Cerebellum (tissue), 4 donors: ENCODE measurements at places on chromosomes 4 and X. TPM values are rescaled to one million over a fixed set of nuclear protein-coding genes. Genes with fewer than 3 reads are reported as not detected.

ADH1A gene
- not detected for total RNA-seq

FRMPD3 gene
- 10.5 TPM for total RNA-seq

NAP1L3 gene
- 61.4 TPM for total RNA-seq

TCEAL9 gene
- total RNA-seq = 26.5 TPM

LIMCH1 gene
- total RNA-seq = 50.8 TPM

DNA sequence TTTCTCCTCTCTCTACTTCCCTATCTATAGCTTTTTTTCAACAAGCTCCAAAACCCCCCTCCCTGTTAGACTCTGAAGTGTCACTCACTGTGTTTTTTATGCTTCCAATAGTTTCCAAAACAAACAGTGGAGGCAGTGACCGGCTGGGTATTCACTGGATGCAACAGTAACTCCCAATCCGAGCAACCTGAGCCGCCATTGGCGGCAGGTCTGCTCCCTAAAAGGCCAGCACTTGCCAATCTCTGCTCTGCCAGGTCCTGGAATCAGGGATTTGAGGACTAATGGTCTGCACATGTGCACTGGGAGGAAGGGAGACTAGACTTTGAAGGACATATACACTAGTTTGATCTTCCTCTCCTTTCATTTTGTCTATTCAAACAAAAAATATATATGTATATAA is 7.1 kb downstream of the TBX22 start:
- no peak for DNase-seq

- no peak for DNase-seq
Measured at GRCh38 chr4:21688596-21689265, 259.8 kb downstream of the KCNIP4 start.

DNA sequence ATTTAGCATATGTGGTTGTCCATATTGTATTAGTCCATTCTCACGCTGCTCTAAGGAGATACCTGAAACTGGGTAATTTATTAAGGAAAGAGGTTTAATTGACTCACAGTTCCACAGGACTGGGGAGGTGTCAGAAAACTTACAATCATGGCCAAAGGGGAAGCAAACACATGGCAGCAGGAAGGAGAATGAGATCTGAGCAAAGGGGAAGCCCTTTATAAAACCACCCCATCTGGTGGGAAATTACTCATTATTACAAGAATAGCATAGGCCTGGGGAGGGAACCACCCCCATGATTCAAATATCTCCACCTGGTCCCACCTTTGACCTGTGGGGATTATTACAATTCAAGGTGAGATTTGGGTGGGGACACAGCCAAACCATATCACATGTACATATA is 122.6 kb upstream of the ANK2 start:
- DNase-seq = no peak

- DNase-seq = no peak
Measured at GRCh38 chr4:55634417-55635128, 1.5 kb downstream of the NMU start.

FHIP1A gene
- total RNA-seq = 1.9 TPM

GRCh38 chrX:37879692-37880091 is 32.3 kb upstream of the DYNLT3 start:
- DNase-seq = no peak

DNA sequence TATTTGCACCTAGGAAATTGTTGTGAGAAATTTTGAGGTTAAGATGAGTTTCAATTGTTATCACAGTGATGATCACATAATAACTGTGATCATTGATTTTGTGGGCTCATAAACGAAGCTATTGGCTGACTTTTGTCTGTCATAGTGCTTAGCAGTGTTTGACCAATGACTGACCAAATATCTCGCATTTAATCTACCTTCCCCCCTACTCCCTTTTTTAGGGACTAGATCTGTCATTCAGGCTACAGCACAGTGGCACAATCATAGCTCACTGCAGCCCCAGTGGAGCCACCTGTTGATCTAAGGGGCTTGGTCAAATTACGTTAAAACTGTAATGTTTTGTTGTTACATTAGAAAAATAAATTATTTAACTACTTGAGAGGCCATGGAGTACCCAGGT is 1.5 kb downstream of the FUNDC2 start:
- no peak for DNase-seq

DNA sequence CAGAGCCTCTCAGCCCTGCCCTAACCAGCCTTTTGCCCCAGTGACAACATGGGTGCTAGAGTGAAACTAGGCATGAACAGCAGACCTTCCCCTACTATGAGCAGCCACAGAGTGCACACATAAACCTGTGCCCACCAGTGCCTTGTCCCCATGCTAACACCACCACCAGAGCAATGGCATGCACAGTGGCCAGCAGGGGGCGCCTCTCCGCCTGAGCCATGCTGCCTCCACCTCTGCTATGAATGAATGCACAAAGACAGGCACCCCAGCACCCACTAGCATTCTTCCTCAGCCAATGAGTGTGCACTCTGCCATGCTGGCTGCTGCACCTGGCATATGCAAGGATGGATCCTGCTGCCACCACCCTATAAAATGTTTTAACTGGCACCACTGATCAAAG is 286.9 kb upstream of the FGF16 start:
- no peak for DNase-seq

ARAF gene
- 7.0 TPM for total RNA-seq

GRCh38 chr4:139797287-139797686 is 131.7 kb downstream of the MGST2 start:
- DNase-seq = no peak

- no peak for DNase-seq
Measured at GRCh38 chr4:95877636-95878035, 37.7 kb downstream of the PDHA2 start.

PLAC1 gene
- total RNA-seq = not detected

GRCh38 chrX:19072372-19072771 is 49.9 kb downstream of the ADGRG2 start:
- DNase-seq = no peak

DNA sequence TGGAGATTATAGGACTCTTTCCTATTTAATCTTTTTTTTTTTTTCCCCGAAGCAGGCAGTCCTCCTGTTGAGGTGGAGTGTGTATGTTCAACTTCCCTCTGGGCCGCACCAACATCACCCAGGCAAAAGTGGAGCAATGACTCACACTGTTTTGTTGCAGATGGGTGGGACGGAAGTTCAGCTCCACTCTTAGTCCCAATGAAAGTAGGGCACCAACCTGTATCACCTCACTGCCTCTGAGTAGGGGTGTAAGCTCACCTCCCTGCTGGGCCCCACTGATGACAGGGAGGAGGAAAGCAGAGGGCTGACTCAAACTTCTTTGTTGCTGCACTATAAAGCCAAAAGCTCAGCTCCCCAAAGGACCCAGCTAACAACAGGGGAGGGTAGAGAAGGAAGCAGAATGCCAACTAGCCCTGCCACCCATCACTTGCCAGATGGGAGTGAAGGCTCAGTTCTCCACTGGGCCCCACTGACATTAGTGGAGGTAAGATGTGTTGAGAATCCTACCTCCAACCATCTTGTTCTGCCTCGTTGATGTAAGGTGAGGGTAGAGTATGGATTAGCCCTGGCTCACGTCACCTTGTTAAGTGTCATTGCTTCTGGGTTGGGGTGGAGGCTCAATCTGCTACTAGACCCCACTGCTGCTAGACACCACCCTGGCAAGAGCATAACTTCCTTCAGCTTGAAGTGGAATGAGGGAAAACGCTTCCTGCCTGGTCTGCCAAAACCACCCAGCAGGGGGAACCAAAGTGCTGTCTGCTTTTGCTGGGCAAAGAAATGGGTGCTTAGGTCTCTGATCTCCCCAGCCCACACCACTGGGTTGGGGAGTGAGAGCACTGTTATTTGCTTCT is 14.1 kb downstream of the RPS6KA3 start:
- DNase-seq = no peak

DNA sequence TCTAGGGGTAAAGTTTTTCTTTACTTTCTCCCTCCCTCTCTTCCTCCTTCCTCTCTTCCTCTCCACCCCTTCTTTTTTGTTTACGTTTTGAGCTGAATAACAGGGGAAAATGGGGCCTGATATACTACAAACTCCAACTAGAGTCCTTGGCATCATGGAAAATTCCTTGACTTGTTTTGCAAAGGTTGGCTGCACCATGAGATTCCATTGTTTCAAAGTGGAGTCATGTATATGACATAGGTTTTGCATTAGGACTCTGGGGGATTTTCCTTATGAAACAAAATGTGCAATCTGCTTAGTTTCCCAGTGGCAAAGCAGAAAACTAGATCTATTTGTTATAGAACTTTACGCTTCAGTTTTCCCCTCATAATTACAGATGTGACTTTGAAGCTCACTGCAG is 233.5 kb upstream of the PGRMC2 start:
- no peak for DNase-seq

- no peak for DNase-seq
Measured at GRCh38 chrX:95059909-95060308, 1385.9 kb downstream of the FAM133A start.

GRCh38 chr4:52658641-52659000 is 480 bp downstream of the USP46 start:
- peak; percentile 27 for DNase-seq

GRCh38 chrX:124488412-124489161 is 142.2 kb downstream of the SH2D1A start:
- DNase-seq = no peak

- no peak for DNase-seq
Measured at GRCh38 chrX:35800474-35800873, 2.3 kb downstream of the MAGEB16 start.

- no peak for DNase-seq
Measured at GRCh38 chrX:25067271-25068172, 51.8 kb upstream of the ARX start.

GRCh38 chr4:3479358-3480101 is 16.4 kb downstream of the DOK7 start:
- DNase-seq = no peak

DNA sequence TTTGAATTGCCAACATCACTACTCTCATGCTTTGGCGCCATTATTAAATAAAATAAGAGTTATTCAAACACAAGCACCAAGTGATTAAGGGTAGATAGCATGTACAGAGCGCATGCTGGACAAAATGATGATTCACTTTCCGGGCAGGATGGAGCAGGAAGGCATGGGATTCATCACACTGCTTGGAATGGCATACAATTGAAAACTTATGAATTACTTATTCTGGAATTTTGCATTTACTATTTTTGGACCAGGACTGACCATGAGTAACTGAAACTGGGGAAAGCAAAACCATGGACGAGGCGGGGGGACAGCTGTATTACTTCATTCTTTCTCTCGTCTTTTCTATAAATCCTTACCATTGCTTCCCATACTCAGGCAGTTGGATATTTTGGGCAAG is 28.5 kb upstream of the FGF5 start:
- no peak for DNase-seq

DNA sequence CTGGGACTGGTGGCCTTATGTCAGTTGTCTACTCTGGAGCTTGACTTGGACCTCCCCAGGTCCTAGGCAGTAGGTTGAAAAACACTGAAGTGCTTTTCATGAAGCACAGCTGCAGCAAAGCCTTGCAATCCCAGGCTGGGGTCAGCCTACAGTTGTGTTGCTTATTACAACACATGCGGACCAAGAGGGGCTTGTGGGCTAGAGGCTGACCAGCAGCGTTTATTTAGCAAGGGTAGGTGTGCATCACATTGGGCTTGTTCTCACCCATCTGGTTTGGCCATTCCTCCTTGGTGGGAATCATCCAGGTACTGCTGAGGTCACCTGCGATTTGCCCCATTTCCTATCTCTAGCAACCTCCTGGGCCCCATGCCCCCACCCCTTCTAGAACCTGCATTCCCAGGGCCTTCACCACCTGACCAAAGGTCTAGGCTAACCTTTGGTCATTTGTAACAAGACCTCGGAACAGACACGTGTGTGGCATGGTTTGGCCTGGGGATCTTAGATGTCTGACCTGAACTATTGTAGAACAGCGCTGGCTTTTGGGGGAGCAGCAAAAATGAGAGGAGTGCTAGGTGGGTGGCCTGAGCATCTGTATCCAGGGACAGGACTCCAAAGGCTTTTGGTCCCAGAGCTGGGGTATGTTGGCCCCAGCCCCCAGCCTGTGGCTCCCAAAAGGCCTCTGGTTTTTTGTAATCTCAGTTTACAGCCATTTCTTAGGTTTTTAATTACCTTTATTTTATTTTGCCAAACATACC is 3.0 kb downstream of the RPL10 start:
- DNase-seq = no peak

DNA sequence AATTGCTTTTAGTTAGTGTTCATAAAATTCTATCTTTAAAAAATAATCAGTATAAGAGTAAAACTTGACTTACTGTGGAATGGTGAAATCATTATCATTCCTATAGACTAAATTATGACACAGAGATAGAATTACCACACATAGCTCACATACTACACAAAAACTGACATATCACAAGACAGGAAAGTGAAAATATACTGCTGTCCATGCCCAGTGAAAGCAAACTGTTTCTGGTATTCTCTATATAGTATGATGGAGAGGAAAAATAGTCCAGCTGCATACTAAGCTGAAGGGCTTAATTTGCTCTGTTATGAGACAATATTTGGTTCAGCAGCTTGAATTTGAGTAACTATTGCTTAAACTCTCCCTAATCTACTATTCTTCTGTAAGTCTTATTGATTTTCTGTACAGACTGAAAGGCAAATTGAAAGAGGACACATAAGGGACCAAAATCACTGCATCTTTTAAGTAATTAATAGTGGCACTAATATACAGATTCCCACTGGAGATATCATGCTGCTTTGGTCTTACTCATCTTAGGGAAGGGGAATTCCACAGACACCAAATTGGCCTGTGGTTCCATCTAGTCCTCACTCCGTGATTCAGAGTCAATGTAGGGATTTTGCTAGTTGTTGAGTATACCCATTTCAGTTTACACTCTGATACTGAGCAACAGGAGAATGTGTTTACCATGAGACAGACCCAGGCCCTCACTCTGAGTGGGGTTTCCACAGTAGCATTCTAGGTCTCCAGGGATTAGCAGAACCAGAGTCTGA is 47.4 kb upstream of the AGA start:
- no peak for DNase-seq

DNA sequence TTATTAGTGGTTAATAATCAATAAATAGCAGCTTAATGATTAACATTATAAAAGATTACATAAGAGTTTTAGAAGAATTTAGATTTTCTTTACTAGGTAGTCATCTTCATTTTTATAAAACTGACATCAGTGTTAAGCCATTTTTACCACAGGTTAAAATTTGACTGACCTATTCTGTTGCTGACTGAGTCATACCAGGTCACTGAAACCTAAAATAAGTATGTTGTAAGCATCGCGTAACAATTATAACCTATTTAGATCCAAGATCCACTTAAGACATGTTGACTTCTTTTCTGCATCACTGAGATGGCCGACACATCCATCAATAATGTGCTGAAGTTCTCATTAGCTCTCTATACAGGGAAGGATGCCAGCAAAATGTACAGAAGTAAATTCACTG is 36.7 kb downstream of the ARX start:
- no peak for DNase-seq

GLRB gene
- total RNA-seq = 21.6 TPM

DNA sequence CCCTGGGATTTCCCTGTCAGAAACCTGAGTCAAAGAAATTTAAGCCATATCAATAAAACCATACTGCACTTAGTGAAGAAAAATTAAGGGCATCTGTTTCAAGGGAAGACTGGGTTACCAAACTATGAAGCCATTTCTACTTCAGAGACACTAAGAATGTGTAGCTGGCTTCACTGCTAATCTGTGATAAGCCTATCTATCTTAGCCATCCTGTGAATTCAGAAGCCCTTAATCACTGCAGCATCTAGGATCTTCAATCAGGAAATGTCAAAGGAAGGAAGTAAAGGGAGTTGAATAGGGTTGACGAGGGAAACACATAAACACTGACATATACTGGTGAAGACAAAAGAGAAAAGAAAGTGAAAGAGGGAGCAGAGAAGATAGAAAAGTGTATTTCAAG is 777.6 kb upstream of the DIAPH2 start:
- no peak for DNase-seq

GRCh38 chr4:61924131-61924530 is 724.0 kb downstream of the ADGRL3 start:
- DNase-seq = no peak
